Stimulated activated CD4-positive, alpha-beta T cell treated with anti-CD3 and anti-CD28 coated beads, Interleukin-1b, Interleukin-23, amount 100 ng/mL, for 1 hour (primary cell): ENCODE measurements at places on chromosomes 1 and 21.
A peak's percentile ranks its signal among the peaks of the same experiment; 100 is the strongest.

DNA sequence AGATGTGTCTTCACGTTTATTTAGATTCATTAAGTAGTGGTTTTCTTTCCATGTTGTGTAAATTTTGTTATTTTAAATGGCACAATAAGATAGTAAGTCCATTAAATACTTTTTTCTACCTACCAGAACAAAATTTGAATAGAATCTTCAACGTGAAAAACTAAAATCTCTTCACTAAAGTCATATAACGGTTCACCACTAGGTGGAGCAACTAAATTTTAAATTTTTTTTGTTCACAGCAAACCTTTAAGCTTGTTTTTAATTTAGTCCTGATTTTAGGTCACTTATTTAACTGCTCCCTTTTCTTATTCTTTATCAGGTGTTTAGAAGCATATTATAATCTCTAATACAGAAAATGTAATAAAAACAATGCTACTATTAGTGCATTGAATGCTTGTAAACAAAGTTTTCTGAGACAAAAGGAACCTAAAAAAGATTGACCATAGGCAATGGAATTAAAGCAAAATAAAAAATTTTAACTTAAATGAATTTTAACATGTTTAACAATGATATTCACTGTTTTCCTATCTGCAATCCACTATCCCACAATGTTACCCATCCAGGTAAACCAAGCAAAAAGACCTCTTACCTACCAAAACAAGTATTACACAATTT is 28.3 kb upstream of the PKN2 start:
- no peak for DNase-seq

GRCh38 chr1:245673881-245674414 is 519.2 kb downstream of the KIF26B start:
- DNase-seq, result no peak

- DNase-seq, result peak; percentile 80
Observed at GRCh38 chr1:25608488-25609178, 8.0 kb upstream of the MAN1C1 start.

DNA sequence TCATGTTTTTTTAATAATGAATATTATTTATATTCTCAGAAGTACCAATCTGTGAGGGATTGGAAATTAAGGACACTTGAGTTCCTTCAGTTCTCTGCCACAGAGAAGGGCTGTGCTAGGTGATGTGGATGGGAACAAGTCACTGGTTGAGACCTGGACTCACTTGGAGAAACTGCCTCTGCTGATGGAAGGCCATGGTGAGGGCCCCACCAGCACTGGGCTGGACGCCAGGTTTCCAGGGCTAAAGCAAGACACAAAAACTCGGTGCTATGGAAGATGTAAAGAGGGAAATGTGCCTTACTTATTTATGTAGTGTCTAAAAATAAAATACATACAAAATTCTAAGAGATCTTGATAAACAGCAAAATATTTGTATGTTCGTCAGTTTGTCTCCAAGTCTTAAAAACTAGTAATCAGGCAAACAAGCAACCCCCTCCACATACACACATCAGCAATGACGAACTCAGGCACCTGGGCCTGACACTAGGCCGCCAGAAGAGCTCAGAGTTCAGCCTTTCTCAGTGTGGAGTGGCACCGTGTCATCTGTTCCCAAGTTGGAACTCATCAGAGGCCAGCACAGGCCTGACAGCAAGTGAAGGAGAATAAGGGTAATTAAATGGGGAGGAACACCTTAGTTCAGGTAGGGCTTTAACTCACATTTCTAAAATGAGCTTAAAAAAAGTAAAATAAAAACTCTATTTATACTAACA is 19.6 kb downstream of the SIPA1L2 start:
- DNase-seq, result no peak

GRCh38 chr1:216223486-216223885 is 199.8 kb downstream of the USH2A start:
- no peak for DNase-seq
